ENCODE measurements at places on chromosomes 1 and 21.
A peak's percentile ranks its signal among the peaks of the same experiment; 100 is the strongest.

DNA sequence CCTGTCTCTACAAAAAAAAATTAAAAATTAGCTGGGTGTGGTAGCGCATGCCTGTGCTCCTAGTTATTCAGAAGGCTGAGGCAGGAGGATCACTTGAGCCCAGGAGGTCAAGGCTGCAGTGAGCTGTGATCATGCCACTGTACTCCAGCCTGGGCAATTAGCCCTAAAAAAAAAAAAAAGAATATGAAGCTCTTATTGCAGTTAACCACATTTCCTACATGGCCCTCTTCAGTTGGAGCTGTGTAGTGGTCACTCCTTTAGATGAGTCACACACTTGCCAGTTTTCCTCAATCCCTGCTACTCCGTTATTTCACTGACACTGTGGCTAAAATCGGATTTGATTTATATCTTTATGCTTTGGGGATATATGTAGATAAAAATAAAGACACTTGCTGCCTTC lies 11.8 kb downstream of the NFYC start:
- peak; percentile 90 for DNase-seq

DNA sequence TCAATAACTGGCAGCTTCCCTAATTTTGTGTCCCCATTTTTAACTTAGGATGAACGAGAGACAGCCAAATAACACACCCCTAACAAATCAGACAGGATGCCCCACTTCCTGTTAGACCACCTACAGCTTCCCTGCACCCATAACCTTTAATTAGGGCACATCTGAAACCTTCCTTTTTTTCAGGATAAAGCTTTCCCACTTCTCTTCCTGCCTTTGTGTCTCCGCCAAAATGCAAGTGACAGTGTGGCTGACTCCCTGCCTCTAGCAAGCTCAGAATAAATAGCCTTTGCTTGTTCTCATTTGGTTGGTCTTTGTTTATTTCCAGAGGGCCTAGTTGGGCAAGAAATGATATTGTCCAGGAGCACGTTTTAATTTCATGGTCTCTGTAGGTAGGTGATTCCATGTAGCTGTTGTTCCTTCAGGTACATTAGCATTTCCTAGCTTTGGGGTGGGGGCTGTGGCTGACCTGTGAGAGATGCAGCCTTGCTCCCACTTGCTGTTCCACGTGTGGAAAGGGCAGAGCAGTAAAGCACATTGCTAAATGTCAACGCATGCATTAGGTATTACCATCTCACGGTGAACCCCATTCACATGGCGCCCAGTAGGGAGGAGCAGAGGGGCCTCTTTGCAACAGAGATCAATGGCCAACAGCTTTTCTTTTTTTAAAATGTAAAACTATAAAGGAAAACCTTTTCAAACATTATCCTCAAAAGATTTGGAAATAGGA lies 154.9 kb downstream of the ST6GALNAC3 start:
- no peak for DNase-seq

GRCh38 chr1:43716559-43717281 lies 9.4 kb downstream of the ST3GAL3 start:
- DNase-seq, result no peak

GRCh38 chr1:151945725-151946722 lies 36.7 kb upstream of the THEM4 start:
- DNase-seq, result peak; percentile 99

- no peak for DNase-seq
These were observed 130.0 kb downstream of the HS2ST1 start for GRCh38 chr1:87044424-87044823.

- peak; percentile 60 for DNase-seq
These were observed 5.5 kb upstream of the FOXD2 start for GRCh38 chr1:47432071-47433036.

GRCh38 chr1:101175466-101175865 lies 61.4 kb upstream of the S1PR1 start:
- DNase-seq, result no peak

DNA sequence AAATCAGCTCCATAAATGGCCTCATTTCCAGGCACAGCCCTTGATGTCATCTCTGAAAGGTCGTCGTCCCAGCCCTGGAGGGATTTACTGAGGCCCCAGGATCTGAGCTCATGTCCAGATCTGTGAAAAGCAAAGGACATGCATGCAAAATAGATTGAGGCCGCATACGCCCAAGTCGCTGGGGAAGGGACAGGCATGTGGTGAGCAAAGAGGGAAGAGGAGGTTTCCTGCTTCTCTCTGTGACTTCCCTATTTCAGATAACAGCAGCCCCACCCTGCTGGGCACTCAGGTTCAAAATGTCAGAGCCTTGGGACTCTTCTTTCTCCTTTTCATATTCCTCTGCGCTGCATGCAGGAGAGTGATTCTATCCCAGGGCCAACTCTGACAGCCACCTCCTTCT lies 197.2 kb downstream of the ADSS2 start:
- no peak for DNase-seq

DNA sequence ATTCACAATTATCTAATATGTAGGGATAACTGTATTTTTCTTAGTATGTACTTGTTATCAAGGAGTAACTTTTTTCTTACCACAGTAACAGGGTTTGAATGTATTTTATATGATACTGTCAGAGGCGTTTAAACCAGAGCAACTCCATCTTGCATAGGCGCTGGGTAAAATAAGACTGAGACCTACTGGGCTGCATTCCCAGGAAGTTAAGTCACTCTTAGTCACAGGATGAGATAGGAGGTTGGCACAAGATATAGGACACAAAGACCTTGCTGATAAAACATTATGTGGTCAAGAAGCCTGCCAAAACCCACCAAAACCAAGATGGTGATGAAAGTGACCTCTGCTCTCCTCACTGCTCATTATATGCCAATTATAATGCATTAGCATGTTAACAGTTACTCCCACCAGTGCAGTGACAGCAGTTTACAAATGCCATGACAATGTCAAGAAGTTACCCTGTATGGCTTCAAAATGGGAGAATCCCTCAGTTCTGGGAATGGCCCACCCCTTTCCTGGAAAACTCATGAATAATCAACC lies 64.8 kb downstream of the RPE65 start:
- peak; percentile 77 for DNase-seq

- peak; percentile 99 for DNase-seq
These were observed 26.9 kb downstream of the SPATA46 start for GRCh38 chr1:162349635-162350330.

GRCh38 chr1:54132495-54132894 lies 20.3 kb downstream of the CDCP2 start:
- DNase-seq, result no peak

DNA sequence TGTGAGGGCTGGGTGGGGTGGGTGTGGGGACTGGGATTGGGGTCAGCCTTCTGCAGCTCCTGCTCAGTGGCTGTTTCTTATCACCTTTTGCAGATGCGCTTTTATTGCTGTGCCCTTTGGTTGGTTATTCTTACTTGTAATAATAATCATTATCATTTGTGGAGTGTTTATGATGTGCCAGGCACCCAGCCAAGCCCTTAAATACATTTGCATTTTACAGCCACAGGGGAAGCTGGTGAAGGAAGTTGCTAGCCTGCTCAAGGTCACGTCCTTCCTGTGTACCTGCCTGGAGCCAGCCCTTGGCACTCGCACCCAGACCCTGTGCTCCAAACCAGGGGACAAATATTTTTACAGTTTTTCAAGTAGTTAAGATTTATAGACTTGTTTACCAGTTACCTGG lies 144.0 kb downstream of the PGBD5 start:
- no peak for DNase-seq

- DNase-seq, result no peak
These were observed 53.3 kb upstream of the WASF2 start for GRCh38 chr1:27543284-27543683.

- DNase-seq, result no peak
These were observed 15.7 kb upstream of the LUZP1 start for GRCh38 chr1:23184212-23184934.

DNA sequence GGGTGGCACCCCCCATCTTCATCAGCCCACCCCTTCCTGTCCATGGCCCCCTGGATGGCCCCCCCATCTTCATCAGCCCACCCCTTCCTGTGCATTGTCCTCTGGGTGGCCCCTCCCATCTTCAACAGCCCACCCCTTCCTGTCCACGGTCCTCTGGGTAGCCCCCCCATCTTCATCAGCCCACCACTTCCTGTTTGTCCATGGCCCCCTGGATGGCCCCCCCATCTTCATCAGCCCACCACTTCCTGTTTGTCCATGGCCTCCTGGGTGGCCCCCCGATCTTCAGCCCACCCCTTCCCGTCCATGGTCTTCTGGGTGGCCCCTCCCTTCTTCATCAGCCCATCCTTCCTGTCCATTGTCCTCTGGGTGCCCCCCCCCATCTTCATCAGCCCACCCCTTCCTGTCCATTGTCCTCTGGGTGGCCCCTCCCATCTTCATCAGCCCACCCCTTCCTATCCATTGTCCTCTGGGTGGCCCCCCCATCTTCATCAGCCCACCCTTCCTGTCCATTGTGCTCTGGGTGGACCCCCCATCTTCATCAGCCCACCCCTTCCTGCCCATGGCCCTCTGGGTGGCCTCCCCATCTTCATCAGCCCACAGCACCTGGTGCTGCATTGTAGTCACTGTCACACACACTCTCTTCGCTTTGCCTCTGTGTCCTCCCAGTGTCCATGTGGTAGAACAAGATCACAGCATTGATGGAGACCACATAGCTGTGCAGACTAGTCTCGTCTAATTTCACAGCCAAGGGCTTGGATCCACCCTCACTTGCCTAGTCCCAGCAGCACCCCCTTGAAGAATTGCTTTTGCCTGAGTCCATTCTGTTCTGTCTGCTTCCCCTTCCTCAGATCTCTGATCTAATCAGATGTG lies 95.9 kb downstream of the PCBP3 start:
- DNase-seq, result no peak

DNA sequence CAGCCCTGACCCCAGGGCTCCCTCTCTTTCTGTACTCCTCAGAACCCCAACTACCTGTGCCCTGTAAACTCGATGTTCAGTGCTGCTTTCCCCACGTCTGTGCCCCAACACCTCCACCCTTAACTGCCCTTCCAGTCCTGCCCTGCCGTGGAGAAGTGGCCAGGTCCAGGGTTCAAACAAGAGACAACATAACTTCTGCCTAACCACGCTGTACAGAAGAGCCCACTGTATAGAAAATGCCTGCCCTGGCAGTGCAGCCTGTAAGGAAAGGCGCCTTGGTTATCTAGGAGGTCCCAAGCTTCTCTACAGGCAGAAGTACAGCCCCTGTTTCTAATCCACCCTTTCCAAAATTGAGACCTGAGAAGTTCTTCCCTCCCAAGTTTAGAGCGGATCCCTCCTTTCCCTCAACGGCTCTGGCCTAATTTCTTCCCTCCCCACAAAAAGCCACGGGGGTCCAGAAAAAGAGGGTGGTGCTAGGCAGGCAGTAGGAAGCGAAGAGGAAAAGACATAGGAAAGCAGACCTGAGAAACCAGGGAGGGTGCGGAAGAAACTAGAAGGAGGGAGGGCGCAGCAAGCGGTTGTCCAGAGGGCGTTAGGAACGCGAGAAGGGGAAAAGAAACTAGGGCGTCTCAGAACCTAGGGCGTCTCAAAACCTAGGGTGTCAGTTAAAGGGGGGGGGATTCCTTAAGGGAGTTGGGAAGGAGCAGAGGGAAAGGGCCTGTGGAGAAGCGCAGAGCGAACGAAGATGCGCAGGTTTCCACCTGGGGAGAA lies 3.2 kb downstream of the DMRTA2 start:
- DNase-seq, result no peak

DNA sequence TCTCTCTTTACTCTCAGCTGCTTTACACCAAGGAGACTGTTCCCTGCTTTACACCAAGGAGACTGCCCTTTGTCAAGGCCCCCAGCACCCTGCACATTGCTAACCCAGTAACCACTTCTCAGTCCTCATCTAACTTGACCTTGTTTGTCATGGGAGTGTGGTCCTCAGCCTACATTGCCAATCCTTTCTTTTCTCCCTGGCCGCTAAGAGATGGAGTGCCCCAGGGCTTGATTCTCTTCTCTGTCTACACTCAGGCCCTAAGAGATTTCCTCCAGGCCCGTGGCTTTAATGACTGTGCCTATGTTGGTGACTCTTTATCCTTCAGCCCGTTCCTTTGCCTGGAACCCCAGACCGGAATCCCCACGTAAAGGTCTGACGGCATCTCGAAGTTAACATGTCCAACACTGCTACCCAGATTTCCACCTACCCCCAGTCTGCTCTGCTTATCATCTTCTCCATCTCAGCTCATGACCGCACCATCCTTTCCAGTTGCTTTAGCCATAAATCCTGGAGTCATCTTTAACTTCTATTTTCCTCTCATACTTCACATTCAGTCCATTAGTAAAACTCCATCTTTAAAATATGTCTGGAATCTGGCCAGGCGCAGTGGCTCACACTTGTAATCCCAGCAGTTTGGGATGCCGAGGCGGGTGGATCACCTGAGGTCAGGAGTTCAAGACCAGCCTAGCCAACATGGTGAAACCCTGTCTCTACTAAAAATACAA lies 9.5 kb upstream of the SEMA4A start:
- DNase-seq, result no peak

- no peak for DNase-seq
These were observed 52.2 kb downstream of the ACP6 start for GRCh38 chr1:147618077-147618569.

DNA sequence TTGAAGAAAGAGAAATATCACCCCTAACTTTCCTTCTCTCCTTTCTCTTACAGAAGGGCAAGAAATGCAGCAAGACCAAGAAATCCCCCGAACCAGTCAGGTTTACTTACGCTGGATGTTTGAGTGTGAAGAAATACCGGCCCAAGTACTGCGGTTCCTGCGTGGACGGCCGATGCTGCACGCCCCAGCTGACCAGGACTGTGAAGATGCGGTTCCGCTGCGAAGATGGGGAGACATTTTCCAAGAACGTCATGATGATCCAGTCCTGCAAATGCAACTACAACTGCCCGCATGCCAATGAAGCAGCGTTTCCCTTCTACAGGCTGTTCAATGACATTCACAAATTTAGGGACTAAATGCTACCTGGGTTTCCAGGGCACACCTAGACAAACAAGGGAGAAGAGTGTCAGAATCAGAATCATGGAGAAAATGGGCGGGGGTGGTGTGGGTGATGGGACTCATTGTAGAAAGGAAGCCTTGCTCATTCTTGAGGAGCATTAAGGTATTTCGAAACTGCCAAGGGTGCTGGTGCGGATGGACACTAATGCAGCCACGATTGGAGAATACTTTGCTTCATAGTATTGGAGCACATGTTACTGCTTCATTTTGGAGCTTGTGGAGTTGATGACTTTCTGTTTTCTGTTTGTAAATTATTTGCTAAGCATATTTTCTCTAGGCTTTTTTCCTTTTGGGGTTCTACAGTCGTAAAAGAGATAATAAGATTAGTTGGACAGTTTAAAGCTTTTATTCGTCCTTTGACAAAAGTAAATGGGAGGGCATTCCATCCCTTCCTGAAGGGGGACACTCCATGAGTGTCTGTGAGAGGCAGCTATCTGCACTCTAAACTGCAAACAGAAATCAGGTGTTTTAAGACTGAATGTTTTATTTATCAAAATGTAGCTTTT lies 2.4 kb downstream of the CCN1 start:
- peak; percentile 56 for DNase-seq
